Glutamatergic neuron (in vitro differentiated cells): ENCODE measurements at places on chromosomes 7 and 10. TPM values are rescaled to one million over a fixed set of nuclear protein-coding genes. Genes with fewer than 3 reads are reported as not detected.

The TAS2R5 gene
- 1.3 TPM for total RNA-seq

- no peak for DNase-seq
Observed at GRCh38 chr7:55366461-55367070, 1.4 kb downstream of the LANCL2 start.

- DNase-seq, result no peak
Observed at GRCh38 chr7:132077971-132078685, 498.1 kb downstream of the PLXNA4 start.

DNA sequence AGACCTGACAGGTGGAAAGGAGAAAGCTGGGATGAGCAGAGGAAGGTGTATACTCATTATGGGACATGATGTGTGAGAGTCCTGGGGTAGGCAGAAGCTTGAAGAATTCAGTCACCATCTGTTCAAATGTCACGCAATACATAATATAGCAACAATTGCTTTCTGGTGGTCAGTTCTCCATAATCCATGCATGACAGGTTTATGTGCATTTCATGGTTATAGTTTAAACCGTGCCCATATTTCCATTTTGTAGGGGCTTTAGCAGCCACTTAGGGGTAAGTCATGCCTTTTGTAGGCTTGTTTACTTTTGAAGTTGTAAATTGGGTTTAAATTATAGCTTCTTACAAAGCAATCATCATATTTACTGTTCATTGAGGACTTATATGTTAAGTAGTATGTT is 158.8 kb downstream of the NXPH1 start:
- no peak for DNase-seq

DNA sequence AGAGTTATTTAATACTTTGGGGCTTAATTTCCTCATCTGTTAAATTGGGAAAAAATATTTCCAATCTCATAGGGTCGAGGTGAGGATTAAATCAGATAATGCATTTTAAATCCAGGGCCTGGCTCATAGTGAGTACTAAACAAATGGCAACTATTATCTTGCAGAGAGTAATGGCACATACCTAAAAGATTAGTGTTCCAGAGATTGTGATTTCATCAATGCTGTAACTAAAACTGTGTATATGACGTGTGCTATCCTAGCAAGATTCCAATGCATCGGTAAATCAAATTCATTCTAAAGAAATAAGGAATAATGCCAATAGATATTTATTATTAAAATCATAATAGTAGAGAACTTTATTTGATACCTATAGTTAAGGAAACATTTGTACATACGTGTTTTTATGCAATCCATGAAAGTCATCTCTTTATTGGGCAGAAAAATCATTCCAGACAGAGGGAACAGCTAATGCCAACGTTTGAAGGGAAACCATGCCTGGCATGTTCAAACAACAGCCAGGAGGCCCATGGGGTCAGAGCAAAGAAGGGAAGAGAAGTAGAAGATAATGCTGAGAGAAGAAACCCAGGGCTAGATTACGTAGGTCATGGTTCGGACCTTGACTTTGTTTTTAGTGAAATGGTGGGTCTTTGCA is 174.8 kb upstream of the AGR3 start:
- no peak for DNase-seq

DNA sequence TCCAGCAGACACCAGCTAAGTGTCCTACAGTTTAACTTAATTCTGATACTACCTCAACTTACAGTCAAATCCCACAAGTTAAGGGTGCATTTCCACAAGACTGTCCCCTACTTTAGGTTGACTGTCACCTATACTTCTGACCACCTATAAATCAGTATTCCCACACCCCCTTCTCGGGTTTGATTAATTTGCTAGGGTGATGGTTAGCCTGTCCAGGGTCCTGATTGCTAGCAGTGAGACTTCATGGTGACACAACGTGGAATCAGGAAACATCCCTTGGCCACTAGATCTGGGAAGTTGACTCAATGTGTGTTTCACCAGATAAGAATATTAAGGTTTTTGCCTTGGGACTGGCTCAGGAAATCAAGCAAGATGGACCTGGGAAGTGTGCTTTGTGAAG is 88.4 kb downstream of the OR13A1 start:
- DNase-seq, result no peak

The PPP1R17 gene
- total RNA-seq, result 657 TPM

The SCIN gene
- not detected for total RNA-seq

DNA sequence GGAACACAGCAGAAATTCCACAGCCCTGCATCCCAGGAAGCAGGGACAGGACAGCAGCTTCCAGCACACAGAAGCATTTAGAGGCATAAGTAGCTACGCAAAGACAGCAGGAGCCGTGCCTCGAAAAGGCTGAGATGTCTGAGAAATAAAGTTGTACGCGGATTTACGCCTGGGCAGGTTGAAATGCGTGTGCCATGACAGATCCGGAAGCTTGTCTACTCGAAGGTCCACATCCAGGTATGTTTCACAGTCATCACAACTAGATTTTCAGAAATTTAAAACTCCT is 26.1 kb downstream of the DIP2C start:
- no peak for DNase-seq

DNA sequence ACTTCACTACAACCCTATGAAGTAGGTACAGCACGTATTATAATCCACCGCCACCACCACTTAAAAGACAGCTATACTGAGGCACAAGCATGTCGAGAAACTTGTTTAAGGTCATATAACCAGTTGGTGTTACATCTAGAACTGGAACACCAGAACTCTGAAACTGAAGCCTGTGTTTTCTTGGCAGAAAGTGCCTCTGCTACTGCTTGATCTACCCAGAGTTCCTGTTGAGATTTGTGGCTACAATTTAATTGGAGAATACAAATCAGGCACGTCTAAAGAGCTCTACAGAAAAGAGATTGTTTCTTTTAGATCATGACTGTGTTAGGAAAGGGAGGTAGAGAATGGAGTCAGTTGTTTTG is 4.3 kb upstream of the ADD3 start:
- no peak for DNase-seq

DNA sequence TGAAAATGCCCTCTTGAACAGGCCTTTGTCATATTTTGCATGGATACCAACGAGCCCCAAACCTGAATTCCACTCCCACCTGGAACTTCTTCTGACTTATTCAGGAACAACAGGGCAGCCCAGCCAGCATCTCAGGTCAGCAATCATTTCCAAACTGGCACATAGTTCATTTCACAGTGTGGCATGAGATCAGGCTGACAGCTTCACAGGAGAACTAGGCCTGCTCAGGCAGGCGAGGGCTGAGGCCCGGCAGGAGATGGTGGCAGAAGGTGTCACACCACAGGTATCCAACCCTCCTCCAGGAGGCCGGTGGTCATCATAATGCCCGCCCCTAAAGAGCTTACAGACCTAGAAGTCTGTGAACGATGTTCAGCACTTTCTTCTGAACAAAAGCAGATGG is 42.5 kb downstream of the DENND11 start:
- DNase-seq, result no peak

DNA sequence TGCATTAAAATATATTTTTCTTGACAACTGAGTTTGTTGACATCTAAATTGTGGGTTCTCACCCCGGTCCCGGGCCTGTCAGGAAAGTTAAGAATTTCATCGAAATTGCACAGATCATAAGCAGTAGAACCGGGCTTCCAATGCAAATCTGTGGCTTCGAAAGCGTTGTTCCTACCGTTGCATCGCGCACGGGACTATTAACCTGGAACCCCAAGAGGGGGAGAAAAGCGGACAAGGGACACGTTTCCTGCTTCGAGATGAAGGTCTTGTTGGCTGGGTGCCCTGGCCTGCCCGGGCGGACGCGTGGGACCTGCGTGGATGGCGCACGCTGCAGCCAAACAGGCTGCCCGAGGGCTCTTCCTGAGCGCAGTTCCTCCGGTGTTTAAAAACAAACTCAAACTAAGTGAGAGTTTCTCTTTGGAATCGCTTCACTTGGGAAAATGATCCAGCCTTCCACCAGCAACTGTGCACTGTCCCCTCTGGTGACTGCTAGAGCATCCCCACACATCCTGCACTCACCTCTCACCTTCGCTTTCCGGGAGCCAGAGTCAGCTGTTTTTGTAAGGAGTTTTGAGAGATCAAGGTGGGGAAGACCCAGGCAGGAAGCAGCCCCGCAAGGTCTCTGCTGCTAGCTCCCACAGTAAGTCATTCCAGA is 5.1 kb upstream of the TBX20 start:
- DNase-seq, result no peak

The HPSE2 gene
- not detected for total RNA-seq

GRCh38 chr7:35695473-35695850 is 527 bp upstream of the HERPUD2 start:
- DNase-seq, result no peak

The CTAGE8 gene
- 0.54 TPM for total RNA-seq

DNA sequence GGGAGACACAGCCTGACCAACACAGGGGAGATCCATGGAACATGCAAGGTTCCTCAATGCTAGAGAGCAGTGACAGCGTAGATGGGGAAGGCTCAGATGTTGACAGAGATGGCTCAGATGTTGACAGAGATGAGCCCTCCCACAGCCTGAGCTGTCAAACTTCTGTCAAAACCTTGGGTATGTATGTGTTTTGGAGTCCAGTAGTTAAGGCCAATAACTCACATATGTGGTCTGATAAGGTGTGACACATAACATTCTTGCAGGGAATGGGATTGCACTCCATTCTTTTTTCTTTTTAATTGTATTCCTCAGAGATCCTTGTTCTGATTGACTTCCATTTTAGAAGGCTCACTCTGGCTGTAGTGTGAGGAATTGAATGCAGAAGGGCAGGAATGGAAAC is 136.3 kb downstream of the C1GALT1 start:
- no peak for DNase-seq

GRCh38 chr7:117405519-117405918 is 21.8 kb downstream of the ASZ1 start:
- DNase-seq, result no peak

DNA sequence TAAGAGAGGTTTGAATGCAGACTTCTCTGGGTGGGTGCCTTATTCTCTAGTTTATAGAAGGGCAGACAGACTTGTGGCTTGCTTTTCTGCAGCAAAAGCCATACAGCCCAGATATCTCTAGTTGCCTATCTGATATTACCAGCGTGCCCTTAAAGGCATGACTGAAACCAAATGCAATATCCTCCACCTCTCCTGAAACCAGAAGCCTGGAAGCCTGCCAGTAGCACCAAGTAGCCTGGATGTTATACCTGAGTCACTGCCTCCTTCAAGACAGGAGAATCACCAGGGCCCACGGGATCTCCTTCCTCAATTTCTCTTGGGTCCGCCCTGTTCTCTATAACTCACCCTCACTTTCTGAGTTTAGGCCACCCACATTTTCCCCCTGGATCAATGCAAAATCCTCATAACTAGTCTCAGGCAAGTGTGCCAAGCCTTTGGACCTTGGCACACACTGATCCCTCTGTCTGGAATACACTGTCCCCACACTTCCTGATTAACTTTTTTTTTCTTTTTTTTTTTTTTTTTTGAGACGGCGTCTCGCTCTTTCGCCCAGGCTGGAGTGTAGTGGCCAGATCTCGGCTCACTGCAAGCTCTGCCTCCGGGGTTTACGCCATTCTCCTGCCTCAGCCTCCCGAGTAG is 638.4 kb downstream of the GALNT17 start:
- DNase-seq, result no peak

The ZSCAN21 gene
- 26.3 TPM for total RNA-seq

The DHX32 gene
- total RNA-seq, result 11.3 TPM

GRCh38 chr10:88395677-88396076 is 187.4 kb downstream of the RNLS start:
- DNase-seq, result no peak

The KIN gene
- total RNA-seq, result 12.9 TPM

DNA sequence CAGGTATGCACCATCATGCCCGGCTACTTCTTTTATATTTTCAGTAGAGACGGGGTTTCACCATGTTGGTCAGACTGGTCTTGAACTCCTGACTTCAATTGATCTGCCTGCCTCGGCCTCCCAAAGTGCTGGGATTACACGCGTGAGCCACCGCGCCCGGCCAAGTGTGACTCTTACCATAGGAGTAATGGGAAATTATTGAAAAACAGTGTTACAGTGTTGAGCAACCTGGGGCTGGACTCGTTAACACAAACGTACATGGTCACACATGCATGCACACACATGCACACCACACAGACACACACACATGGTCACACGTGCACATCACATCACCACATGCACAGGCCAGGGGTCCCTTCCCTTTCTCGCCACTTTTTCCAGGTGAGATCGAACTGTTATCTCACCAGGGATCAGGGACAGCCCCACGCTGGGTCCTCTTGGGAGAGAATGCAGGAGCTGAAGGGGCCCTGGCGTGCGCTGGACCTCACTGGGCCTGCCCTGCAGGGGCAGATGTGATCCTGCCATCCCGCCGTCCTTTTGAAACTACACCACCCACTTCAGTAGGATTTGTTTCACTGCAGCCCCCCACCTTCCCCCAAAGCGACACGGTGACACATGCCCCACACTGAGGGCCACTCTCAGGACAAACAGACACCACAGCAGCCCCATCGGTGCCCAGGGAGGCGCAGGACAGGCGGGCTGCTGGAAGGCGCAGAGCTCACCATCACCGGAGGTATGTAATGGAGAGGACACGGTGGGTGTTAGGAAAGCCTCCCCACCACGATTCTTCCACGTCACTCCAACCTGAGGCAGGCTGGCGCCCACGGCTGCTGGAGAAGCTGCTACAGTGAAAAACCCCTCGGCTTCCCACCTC is 10.2 kb downstream of the RADIL start:
- DNase-seq, result no peak

- DNase-seq, result no peak
Observed at GRCh38 chr7:78794101-78794500, 659.4 kb downstream of the MAGI2 start.

DNA sequence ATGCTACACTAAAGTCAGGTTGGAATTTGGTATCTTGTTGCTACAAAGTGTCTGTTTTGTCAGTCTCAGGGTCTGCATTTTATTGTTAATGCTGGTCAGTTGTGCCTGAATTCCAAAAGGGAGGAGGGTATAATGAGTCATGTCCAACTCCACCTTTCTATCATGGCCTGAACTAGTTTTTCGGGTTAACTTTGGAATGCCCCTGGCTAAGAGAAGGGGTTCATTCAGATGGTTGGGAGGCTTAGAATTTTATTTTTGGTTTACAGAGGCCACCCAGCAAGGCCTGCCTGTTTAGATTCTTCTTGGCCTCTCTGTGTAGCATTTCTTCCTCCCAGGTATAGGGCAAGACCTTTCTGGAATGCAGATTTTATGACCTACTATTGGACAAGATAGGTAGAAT is 93.2 kb downstream of the SKIDA1 start:
- no peak for DNase-seq

The CHAT gene
- total RNA-seq, result 15.4 TPM

The LMTK2 gene
- total RNA-seq, result 20.6 TPM

- DNase-seq, result no peak
Observed at GRCh38 chr7:145534301-145534700, 582.3 kb upstream of the CNTNAP2 start.

The LFNG gene
- total RNA-seq, result 75.5 TPM

- no peak for DNase-seq
Observed at GRCh38 chr10:571166-571565, 118.3 kb downstream of the DIP2C start.
